IMR-90 (cell line): ENCODE measurements at places on chromosomes 12 and 14. TPM values are rescaled to one million over a fixed set of nuclear protein-coding genes. Genes with fewer than 3 reads are reported as not detected.

Gene FSCB
- total RNA-seq: under 0.01 TPM in 1 of 2 replicates, not detected in the other

Gene SCNN1A
- not detected in 2 replicates for total RNA-seq

Gene PPM1H
- 0.18 and 0.28 TPM in 2 replicates for total RNA-seq

Gene AGAP2
- 0.18 and 0.28 TPM in 2 replicates for total RNA-seq

GRCh38 chr14:46581036-46581671 is 70.4 kb downstream of the RPL10L start:
- no peaks in the 10 kb centered on the region for H3K27me3 ChIP-seq
- DNase-seq: no peak
- H3K4me3 ChIP-seq: no peak overlapping the region
- no peaks in the 10 kb centered on the region for H3K36me3 ChIP-seq
- H3K4me1 ChIP-seq: no peaks in the 10 kb centered on the region
- H3K27ac ChIP-seq: no peak overlapping the region

DNA sequence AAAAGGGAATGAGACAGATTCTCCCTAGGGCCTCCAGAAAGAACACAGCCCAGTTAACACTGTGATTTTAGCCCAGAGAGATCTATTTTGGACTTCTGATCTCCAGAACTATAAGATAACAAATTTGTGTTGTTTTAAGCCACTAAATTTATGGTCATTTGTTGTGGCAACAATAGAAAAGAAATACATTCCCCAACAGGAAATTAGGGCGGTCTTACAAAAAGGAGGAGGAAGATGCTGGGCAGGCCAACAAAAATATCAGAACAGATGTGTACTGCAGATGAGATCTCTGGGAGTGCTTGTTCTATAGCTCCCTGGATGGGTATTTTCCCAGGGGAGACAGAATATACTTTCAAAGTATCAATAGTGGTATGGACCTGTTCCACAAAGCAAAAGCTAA is 32.0 kb upstream of the SOCS2 start:
- DNase-seq: no peak
- 0 out of 2 replicates have a peak, but pooled peaks cover 2% of the 10 kb centered on the region for H3K36me3 ChIP-seq
- no peak overlapping the region for H3K27ac ChIP-seq
- no peaks in the 10 kb centered on the region for H3K27me3 ChIP-seq
- peaks cover 3% of the 10 kb centered on the region; the same call in 1 of the 2 replicates for H3K4me1 ChIP-seq
- no peak overlapping the region for H3K4me3 ChIP-seq

DNA sequence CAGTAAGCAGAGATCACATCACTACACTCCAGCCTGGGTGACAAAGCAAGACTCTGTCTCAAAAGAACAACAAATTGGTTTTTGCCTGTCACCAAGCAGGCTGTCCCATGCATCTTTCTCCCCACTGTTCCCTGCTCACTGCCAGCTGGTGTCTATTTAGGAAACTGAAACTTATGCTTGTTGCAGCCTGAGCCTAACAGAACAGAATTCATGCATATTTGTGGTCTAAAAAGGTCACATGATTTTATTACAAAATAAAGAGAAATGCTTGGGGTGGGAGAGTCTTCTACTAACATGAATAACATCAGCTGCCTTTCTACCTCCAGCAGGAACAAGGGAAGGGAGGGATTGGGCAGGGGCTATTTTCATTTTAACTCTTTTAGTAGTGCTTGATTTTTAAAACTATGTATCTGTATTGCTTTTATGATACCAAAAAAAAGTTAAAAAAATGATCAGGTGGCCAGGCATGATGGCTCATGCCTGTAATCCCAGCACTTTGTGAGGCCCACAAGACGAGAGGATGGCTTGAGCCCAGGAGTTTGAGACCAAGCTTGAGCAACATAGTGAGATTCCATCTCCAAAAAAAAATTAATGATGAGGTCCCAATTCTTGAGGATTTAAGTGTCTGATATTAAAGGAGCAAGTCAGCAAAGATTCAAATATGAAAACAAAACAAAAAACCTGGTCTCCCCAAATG is 923 bp downstream of the STAT2 start:
- H3K27me3 ChIP-seq: no peaks in the 10 kb centered on the region
- peak overlapping the region; percentile 62 for H3K4me3 ChIP-seq
- no peaks in the 10 kb centered on the region for H3K4me1 ChIP-seq
- H3K27ac ChIP-seq: peak overlapping the region; percentile 85

- H3K4me3 ChIP-seq: no peak overlapping the region
- H3K27ac ChIP-seq: no peak overlapping the region
Observed at GRCh38 chr14:90278199-90279175, 22.1 kb downstream of the PSMC1 start.

DNA sequence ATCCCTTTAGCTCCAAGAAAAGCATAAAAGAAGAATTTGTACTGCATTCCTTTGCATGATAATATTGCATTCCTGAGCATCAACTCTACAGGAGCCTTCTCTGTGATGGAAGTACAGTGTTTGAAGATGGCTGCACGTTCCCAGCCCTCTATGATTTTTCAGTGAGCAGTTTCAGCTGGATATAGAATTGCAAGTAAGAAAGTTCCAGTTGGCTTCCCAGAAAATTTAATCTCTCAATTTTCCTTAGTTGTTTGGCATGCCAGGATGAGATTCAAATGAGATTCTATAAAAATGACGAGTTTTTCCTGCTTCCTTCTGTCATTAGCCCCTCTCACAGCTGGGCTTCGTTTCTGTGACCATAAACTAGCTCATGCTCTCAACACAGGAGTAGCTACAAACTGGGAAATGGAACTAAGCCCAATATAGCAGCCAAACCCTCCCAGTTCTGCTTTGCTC is 109.9 kb downstream of the TTC8 start:
- peak; percentile 49 for DNase-seq
- H3K27ac ChIP-seq: no peak overlapping the region
- H3K4me1 ChIP-seq: peaks cover 5% of the 10 kb centered on the region; the same call in 1 of the 2 replicates
- H3K27me3 ChIP-seq: no peaks in the 10 kb centered on the region
- no peak overlapping the region for H3K4me3 ChIP-seq

Gene LALBA
- total RNA-seq: not detected in 2 replicates
